ENCODE measurements at places on chromosomes 16 and 17. TPM values are rescaled to one million over a fixed set of nuclear protein-coding genes. Genes with fewer than 3 reads are reported as not detected.

DNA sequence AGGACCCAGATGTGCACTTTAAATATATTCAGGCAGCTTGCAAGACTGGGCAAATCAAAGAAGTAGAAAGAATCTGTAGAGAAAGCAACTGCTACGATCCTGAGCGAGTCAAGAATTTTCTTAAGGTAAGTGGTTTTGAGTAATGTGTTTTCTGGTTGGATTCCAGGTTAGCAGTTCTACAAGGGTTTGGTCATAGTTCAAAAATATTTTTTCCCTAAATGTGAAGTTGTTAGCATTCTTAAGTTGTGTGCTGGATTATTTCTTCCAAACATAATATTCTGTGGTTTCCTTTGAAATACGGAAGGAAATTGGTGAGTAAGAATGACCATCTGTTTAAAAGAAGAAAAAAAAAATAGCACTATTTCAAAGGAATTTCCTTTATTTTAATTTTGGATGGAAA is 38.4 kb downstream of the PTRH2 start:
- DNase-seq: no peak

DNA sequence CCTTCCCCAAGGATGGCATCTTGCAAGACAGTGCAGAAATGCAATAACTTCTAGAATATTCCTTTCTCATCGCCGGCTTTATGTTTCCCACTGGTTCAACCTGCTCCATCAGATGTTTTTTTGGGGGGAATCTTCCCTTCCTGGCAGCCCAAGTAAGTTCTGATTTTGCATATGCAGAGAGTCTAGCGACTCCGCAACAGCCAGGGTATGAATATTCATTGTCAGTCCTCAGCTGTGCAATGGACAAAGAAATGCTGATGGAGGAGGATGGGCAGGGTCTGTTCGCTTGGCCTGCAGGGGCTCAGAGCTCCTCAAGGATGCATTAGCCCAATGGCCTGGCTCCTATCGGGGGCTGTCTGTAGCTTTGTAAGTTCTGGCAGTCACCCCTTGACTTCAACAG is 358.8 kb upstream of the CCL2 start:
- DNase-seq: no peak

DNA sequence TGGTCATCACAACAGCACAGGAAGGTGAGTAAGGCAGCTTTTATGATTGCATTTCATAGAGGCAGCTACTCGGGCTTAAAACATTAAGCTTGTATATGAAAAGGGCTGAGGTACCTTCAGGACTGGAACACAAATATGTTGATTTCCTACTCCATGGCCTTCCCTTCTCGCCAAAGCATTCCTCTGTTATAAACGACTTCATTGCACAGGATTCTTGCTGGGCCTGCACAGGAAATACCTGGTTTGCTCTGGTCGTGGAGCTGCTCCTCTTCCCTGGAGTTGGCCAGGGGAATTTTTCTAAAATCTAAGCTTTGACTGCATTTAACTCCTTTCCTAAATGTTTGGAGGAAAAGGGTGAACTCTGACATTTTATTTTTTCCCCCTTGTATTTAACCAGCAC is 49.0 kb downstream of the CHD9 start:
- DNase-seq: no peak

DNA sequence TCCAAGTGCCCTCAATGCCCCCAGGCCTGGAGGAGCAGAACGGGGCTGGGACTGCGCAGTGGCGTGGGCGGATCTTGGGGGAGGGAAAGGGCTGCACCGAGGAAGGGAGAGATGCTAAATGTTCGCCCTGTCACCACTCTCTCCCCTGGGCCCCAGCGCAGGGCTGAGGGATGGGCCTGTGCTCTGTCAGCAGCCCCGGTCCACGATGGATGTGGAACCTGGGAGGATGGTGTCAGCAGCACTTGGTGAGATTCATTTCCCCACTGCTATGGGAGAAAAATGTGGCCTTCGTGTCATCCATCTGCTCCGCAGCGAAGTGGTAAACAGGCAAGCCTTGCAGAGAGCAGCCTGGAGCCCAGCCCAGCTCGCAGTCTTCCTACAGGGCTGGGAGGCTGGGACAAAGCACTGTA is 72.0 kb downstream of the TMEM132E start:
- DNase-seq: no peak

- DNase-seq: no peak
Measured at GRCh38 chr17:79739148-79740062, 8.7 kb downstream of the ENPP7 start.

GRCh38 chr16:2086106-2086742 is 38.4 kb downstream of the TSC2 start:
- no peak for DNase-seq

DNA sequence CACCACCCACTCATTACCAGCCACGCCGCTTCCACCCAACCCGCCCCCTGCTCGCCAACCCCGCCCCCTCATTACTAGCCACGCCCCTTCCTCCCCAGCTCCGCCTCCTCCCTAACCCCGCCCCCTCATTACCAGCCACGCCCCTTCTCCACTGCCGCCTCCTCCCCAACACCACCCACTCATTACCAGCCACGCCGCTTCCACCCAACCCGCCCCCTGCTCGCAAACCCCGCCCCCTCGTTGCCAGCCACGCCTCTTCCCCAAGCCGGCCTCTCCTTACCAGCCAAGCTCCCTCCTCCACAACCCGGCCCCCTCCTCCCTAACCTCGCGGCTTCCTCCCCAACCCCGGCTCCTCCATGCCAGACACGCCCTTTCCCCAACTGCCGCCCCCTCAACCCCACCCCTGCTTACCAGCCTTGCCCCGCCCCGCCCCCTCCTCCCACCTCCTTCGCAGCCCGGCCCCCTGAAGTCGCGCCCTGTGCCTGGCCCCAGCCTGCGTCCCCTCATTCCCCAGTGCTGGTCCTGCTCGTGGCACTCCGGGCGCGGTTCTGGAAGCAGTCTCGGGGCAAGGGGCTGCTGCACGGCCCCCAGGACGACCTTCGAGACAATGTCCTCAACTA is 7.3 kb downstream of the SLC22A31 start:
- DNase-seq: peak; percentile 62

- DNase-seq: no peak
Measured at GRCh38 chr16:71626858-71627213, 852 bp downstream of the MARVELD3 start.

GRCh38 chr16:52095471-52095870 is 451.5 kb downstream of the TOX3 start:
- DNase-seq: no peak

- DNase-seq: no peak
Measured at GRCh38 chr16:11072420-11073153, 128.2 kb downstream of the CLEC16A start.

DNA sequence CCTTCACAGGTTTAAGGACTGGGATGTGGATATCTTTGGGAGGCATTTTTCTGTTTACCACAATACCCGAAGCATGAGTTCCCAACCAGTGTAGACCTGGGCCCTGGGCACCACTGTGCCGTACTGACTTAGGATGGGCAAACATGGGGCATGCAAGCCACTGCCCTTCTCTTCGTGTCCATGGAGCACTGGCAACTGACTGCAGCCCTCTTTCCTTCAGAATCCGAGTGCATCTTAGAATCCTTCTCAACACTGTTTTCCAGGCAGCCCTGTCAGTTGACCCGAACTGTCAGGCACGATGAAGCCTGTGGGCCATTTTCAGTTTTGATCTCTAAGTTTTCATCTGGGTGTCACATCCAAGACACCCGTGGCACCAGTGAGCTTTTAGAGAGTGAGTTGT is 59.2 kb downstream of the SHISA6 start:
- no peak for DNase-seq

DNA sequence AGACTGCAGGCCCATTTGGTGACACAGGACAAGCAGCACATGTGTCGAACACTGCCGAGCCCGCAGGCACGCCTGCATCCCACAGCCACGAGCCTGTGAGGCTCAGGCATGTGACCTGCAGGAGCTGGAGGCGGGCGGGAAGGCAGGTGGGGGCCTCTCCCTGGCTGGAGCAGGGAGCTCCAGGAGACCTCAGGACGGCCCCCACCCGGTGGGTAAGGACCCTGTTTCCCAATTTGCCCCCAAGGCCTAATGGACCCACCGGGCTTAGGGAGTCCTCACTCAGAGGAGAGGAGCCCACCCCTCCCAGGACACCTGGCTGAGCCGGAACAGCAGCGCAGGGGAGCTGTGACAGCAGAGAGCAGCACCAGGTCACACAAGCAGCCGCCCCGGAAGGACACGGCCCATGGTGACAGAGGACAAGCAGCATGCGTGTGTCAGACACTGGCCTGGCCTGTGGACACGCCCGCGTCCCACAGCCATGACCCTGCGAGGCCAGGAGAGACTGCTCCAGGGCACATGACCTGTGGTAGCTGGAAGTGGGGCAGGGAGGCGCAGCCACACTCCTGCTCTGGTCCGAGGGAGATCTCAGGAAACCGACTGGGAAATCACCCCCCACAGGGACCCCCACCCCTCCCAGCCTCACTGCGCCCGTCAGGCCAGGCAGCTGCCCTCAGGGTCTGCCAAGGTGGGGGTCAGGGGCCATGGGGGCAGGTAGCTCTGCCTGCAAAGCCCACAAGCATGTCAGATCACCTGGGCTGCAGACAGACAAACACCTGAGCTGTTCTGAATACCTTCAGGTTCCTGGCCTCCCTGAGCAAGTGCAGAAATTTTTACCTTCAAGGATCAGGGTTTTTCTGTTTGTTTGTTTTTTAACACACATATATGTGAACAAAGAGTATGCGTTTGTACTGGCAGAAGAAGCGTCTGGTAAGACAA is 2.4 kb downstream of the SPSB3 start:
- peak; percentile 29 for DNase-seq

DNA sequence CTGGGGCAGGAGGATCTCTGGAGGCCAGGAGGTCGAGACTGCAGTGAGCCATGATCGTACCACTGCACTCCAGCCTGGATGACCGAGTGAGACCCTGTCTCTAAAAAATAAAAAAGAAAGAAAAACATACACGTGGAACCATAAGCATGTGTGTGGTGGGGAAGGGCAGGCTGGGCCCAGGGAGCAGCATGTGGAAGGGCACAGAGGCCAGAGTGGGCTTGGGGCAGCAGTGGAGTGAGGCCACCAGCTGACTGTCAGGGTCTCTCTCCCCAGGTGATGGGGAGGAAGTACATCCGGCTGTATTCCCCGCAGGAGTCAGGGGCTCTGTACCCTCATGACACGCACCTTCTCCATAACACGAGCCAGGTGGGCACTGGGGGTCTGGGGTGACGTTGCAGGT is 16.8 kb downstream of the KDM8 start:
- no peak for DNase-seq

- peak; percentile 68 for DNase-seq
Measured at GRCh38 chr17:1629504-1630310, 1.1 kb upstream of the SLC43A2 start.

DNA sequence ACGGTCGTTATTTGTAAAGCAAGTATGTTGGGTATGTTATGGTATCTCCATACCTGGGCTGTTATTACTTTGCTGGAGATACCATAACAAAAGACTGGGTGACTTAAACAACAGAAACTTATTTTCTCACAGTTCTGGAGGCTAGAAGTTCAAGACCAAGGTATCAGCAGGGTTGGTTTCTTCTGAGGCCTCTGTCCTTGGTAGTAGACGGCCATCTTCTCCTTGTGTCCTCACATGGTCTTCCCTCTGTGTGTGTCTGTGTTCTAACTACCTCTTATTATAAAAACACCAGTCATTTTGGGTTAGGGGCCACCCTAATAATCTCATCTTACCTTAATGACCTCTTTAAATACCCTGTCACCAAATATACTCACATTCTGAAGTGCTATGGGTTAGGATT is 33.2 kb upstream of the MRTFB start:
- DNase-seq: no peak

- no peak for DNase-seq
Measured at GRCh38 chr16:17348042-17348783, 122.5 kb downstream of the XYLT1 start.

GRCh38 chr16:55385359-55385758 is 61.4 kb downstream of the IRX6 start:
- no peak for DNase-seq

GRCh38 chr16:57982385-57982784 is 11.5 kb upstream of the CNGB1 start:
- no peak for DNase-seq

GRCh38 chr16:89402962-89403361 is 87.4 kb downstream of the ANKRD11 start:
- no peak for DNase-seq

- DNase-seq: no peak
Measured at GRCh38 chr16:53704445-53704813, 473 bp downstream of the FTO start.

Gene PRPSAP2
- 20.2 TPM for total RNA-seq

Gene KRTAP9-2
- not detected for total RNA-seq

Gene LPO
- not detected for total RNA-seq

Gene MARCHF10
- not detected for total RNA-seq
